ENCODE measurements at places on chromosomes 5 and 9. TPM values are rescaled to one million over a fixed set of nuclear protein-coding genes. Genes with fewer than 3 reads are reported as not detected.
A peak's percentile ranks its signal among the peaks of the same experiment; 100 is the strongest.

Gene ZNF300
- total RNA-seq: 0.45 TPM

DNA sequence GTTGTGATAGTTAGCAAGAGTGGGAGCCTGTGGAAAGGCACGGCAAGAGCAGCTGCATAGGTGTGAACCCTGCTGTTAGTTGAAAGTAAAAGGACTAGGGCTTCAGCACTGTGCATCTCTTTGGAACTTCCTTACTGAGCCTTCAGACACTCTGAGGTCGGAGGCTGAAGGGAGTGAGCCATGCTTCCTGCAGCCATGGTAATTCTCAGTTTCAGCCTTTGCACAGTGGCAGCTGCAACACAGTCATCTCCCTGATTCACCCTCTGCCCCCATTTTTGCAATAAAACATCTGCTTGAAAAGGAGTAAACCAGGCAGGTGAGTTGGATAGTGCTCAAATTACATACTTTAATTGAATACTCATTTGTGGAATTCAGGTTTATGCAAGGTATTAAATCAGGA is 6.5 kb upstream of the TLE4 start:
- H3K27ac ChIP-seq: no peak overlapping the region
- peaks cover 2% of the 10 kb centered on the region for H3K27me3 ChIP-seq
- no peaks in the 10 kb centered on the region for H3K36me3 ChIP-seq
- DNase-seq: peak; percentile 37

Gene SLC31A1
- 10.2 TPM for total RNA-seq

Gene CNTLN
- total RNA-seq: 1.5 TPM

GRCh38 chr5:125327676-125328075 is 581.2 kb upstream of the ZNF608 start:
- no peak overlapping the region for H3K27ac ChIP-seq
- H3K4me3 ChIP-seq: no peak overlapping the region
- H3K36me3 ChIP-seq: no peaks in the 10 kb centered on the region
- no peak for DNase-seq
- H3K27me3 ChIP-seq: no peaks in the 10 kb centered on the region

DNA sequence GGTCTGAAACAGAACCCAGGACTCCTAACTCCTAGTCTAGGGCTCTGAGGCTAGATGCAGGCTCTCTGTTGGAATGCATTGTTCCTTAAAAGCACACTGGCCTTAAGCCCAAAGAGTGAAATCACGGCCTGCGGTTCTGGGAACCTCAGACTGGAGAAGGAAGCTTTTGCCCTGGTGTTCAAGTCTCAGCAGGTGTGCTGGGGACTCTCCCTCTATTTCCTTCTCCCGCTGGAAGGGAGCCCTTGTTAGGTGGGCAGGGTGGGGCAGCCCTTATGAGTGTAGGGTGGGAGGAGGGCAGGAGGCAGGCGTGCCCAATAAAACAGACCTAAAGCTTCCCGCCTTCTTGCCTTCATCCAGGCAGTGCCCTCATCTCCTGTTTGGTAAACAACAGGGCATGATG is 1.8 kb upstream of the PPARGC1B start:
- no peaks in the 10 kb centered on the region for H3K27me3 ChIP-seq
- no peak overlapping the region for H3K4me3 ChIP-seq
- no peaks in the 10 kb centered on the region for H3K36me3 ChIP-seq
- no peak for DNase-seq
- peaks cover 24% of the 10 kb centered on the region for H3K4me1 ChIP-seq

Gene STPG3
- not detected for total RNA-seq

DNA sequence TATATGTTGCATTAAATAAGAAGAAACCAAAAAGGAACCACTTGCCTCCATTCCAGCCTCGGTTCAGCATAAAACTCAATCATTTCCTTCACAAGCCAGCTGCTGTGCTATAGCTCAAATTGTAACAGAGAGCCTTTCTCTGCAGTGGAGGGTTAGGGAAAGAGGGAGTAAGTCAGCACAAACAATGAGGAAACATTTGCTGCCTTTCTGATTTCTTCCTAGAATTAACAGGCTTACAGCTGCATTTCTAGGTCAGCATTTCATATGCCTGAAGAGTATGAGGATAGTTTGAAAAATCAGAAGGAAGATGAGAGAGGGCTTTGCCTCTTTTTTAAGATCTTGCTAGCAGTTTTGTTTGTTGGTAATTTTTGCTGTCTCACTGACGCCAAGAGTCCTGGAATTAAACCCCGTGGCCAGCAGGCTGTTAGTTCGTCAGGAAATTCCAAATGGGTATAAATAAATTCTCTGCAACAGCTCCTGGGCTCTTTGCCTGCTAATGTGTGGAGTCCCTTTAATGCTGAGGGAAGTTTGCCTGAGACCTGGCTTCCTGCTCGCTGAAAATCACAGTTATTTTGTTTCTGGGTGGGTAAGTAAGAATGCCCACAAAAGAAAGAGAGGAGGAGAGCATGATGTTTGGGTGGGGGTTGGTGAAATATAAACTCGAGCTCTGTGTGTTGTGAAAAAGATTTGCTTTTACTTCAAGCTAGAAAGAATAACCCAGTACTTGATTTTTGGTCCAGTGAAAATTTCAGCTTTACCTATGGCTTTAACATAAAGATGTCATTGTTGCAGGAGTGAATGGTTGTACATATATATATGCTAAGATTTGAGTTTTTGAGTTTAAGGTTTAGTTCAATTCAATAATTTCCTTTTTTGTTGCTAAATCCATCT is 148.1 kb upstream of the DMRT1 start:
- DNase-seq: no peak
- peaks cover 9% of the 10 kb centered on the region for H3K4me1 ChIP-seq
- H3K36me3 ChIP-seq: no peaks in the 10 kb centered on the region
- peaks cover 18% of the 10 kb centered on the region for H3K27me3 ChIP-seq

GRCh38 chr9:112640311-112640710 is 77.6 kb downstream of the INIP start:
- no peak overlapping the region for H3K27ac ChIP-seq
- peaks cover 2% of the 10 kb centered on the region for H3K27me3 ChIP-seq
- DNase-seq: no peak
- H3K4me3 ChIP-seq: no peak overlapping the region

DNA sequence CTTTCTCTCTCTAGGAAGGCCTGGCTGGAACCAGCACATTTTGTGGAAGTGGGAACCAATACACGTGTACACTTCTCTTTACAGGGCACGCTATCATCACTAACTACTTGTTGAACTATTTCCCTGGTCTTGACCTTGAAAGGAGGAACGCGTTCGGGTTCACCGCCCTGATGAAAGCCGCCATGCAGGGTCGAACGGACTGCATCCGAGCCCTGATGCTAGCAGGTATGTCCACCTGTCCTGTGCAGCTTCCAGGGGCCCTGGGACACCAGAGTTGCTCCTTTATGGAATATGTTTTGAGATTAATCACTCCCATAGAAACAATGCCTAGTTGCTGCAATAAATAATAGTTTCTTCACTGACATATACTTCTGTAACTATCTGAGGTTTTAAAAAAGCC is 74.1 kb downstream of the ANKRD33B start:
- peaks cover 20% of the 10 kb centered on the region for H3K36me3 ChIP-seq
- H3K4me1 ChIP-seq: peaks cover 47% of the 10 kb centered on the region
- H3K27ac ChIP-seq: no peak overlapping the region
- no peak overlapping the region for H3K4me3 ChIP-seq
- no peak for DNase-seq

DNA sequence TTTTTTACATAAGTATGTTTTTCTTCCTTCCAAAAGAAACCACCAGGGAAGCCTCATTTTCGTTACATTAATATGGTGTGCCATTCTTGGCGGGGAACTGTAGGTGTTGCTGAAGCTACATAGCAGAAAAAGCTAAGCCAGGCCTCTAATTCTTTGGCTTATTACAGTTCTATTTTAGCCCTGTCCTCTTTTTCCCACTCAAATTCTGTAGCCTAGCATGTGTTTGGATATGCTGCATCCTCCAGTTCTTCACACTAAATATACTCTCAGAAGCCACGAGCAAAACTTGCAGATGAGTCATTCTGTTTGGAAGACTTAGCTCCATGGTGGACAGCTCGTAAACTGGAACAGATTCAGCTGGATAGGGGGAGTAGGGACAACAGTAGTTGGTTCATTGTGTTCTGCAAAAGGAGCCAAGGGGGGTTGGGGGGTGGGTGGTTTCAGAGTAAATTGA is 369.4 kb downstream of the TMEM161B start:
- no peak for DNase-seq
- no peaks in the 10 kb centered on the region for H3K27me3 ChIP-seq
- no peaks in the 10 kb centered on the region for H3K4me1 ChIP-seq
- H3K36me3 ChIP-seq: no peaks in the 10 kb centered on the region
- no peak overlapping the region for H3K4me3 ChIP-seq
- H3K27ac ChIP-seq: no peak overlapping the region

DNA sequence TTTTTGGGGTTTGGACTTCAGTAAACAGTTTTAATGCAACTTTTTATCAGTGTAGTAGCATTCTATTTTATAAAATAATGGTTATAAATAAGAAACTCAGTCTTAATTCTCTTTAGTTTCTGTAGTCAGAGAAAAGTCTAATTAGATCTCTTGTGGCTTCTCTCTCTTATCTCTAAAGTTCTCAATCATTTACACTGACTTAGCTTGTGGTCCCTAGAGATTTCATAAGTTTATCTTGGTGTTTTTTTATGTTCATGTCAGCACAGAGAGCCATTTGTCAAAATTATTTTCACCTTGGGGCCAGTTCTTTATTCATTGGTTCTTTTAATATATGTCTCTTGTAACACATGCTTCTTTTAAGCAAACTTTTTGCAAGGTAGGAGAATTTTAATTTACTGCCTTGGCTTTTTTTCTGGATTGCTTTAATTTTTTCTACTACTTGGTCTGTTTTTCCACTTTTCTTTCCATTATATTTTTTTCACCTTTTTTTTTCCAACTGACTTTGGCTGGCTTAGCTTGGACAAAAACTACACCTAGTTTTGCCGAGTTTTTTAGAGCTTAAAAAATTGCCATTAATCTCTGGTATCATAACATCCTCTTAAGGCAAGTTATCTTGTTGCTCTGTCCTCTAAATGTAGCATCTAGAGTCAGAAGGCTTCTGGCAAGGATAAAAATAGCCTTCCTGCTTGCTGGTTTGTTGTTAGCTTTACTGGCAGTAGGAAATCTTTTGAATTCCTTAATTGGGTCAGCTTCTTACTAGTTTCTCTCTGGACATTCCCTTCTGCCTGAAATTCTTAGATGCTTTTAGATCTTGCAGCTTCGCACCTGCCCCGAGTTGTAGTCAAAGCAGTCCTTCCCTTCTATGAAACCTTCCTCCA is 35.3 kb downstream of the CPEB4 start:
- no peak for DNase-seq
- H3K36me3 ChIP-seq: peaks cover 3% of the 10 kb centered on the region
- peaks cover 6% of the 10 kb centered on the region for H3K4me1 ChIP-seq

Gene DIRAS2
- total RNA-seq: not detected

- no peak overlapping the region for H3K4me3 ChIP-seq
- no peak overlapping the region for H3K27ac ChIP-seq
- H3K36me3 ChIP-seq: peaks cover 30% of the 10 kb centered on the region
Measured at GRCh38 chr9:20863945-20864344, 167.5 kb downstream of the HACD4 start.

Gene DIPK1B
- not detected for total RNA-seq

DNA sequence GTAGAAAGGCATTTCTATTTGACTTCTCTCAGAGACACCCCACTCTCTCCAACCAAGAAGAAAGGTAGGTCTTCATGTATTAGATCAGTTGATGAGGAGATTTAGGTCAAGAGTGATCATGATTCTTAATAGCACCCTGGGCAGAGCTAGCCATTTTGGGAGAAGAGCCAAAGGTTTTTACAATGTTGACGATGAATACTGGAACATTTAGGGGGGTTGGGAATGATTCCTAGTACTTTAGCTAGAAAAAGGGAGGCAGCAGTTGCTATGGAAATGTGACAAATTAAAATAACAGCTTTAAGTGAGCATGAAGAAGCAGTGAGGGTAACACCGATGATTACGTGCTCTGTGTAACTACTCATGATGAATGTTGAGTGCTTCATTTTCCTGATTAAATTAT is 9.5 kb upstream of the RPS23 start:
- no peaks in the 10 kb centered on the region for H3K4me1 ChIP-seq
- H3K4me3 ChIP-seq: no peak overlapping the region
- H3K36me3 ChIP-seq: no peaks in the 10 kb centered on the region

- DNase-seq: no peak
- H3K27ac ChIP-seq: no peak overlapping the region
- H3K4me3 ChIP-seq: no peak overlapping the region
- no peaks in the 10 kb centered on the region for H3K36me3 ChIP-seq
- no peaks in the 10 kb centered on the region for H3K27me3 ChIP-seq
Measured at GRCh38 chr5:123806644-123807043, 294.7 kb downstream of the CSNK1G3 start.

DNA sequence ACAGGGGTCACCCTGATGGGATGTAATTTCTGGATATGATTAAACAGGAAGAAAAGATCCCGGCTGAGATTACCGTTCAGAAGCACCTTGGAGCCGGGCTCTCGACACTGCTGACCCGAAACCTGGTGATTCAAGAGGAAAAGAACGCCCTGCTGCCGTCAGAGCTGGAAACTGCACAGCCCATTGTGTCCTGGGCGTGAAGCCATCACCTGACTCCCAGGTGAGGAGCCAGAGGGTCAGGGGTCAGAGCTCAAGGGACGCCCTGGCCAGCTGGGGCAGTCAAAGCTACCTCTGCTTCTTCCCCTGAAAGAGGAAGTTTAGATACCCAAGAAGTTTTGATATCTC is 17.8 kb upstream of the SLC12A7 start:
- H3K4me1 ChIP-seq: peaks cover 2% of the 10 kb centered on the region
- H3K4me3 ChIP-seq: no peak overlapping the region
- DNase-seq: no peak
- no peaks in the 10 kb centered on the region for H3K36me3 ChIP-seq
- H3K27me3 ChIP-seq: peaks cover 12% of the 10 kb centered on the region

- H3K27me3 ChIP-seq: no peaks in the 10 kb centered on the region
- H3K27ac ChIP-seq: peak overlapping the region; percentile 30
- H3K36me3 ChIP-seq: peaks cover 59% of the 10 kb centered on the region
- H3K4me3 ChIP-seq: no peak overlapping the region
- DNase-seq: no peak
- peaks cover 45% of the 10 kb centered on the region for H3K4me1 ChIP-seq
Measured at GRCh38 chr5:446066-446882, 3.3 kb downstream of the EXOC3 start.

DNA sequence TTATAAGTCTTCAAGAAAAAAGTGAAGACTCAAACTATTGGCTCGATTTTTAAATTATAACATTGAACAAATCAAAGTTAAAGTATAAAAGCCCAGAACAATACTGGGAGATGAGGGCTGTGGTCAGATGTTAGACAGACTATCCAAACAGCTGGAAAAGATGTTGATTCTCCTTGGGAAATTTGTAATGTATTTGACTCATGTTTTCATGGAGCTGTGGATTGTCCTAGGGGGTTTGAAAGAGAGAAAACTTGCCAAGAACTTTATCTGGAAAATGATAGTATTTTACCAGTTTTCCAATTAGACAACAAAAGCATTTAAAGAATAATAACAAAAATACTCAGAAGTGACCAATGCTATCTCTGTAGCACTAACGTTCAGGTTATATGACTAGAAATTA is 339.2 kb downstream of the ARL15 start:
- H3K27me3 ChIP-seq: no peaks in the 10 kb centered on the region
- peaks cover 3% of the 10 kb centered on the region for H3K36me3 ChIP-seq
- H3K4me3 ChIP-seq: no peak overlapping the region

DNA sequence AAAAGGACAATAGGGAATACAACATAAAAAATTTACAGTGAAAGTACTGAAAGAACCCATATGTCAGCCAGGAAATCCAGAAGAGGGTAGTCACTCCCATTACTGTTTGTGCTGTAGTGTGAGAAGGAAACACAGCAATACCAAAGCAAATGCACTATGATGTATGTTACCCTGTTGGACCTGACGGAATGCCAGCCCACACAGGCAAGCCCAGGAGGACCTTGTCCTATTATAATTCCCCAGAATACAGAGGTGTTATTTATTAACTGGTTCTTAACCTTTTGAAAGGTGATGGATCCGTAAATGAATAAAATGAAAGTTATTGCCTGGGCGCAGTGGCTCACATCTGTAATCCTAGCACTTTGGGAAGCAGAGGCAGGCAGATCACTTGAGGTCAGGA is 79.0 kb downstream of the GDA start:
- no peak overlapping the region for H3K4me3 ChIP-seq
- H3K27ac ChIP-seq: no peak overlapping the region
- no peak for DNase-seq
- no peaks in the 10 kb centered on the region for H3K4me1 ChIP-seq

Gene CYFIP2
- total RNA-seq: 516 TPM
